ENCODE measurements at places on chromosomes 2 and 18. TPM values are rescaled to one million over a fixed set of nuclear protein-coding genes. Genes with fewer than 3 reads are reported as not detected.

Gene IL1RN
- 1.1 TPM for total RNA-seq

Gene ACTR1B
- 44.6 TPM for total RNA-seq

Gene GULP1
- 42.7 TPM for total RNA-seq

Gene EFEMP1
- total RNA-seq: 1,009 TPM

Gene FBXO36
- 1.6 TPM for total RNA-seq

Gene ANKAR
- 22.2 TPM for total RNA-seq

Gene PLEK
- total RNA-seq: under 0.01 TPM

Gene CFAP210
- total RNA-seq: not detected

Gene RAMP1
- 3.1 TPM for total RNA-seq

Gene PDCD1
- not detected for total RNA-seq

Gene EPAS1
- total RNA-seq: 41.5 TPM

Gene SPTBN1
- 293 TPM for total RNA-seq

Gene AMER3
- not detected for total RNA-seq

Gene GEN1
- total RNA-seq: 51.2 TPM

Gene TBR1
- not detected for total RNA-seq

Gene IL36A
- 2.0 TPM for total RNA-seq

Gene SLC38A11
- total RNA-seq: not detected

Gene DYSF
- total RNA-seq: 1.2 TPM

Gene LYPD1
- total RNA-seq: 0.74 TPM

Gene TTR
- not detected for total RNA-seq

Gene FAM161A
- total RNA-seq: 8.1 TPM

Gene GPBAR1
- total RNA-seq: not detected

Gene HOXD4
- not detected for total RNA-seq

Gene NLRC4
- total RNA-seq: not detected

Gene IHH
- total RNA-seq: not detected

Gene MPP4
- 4.0 TPM for total RNA-seq

Gene CABLES1
- 7.4 TPM for total RNA-seq

Gene CBLN2
- 0.33 TPM for total RNA-seq

Gene TRIM54
- total RNA-seq: not detected

Gene PAIP2B
- total RNA-seq: 1.6 TPM

Gene RNU2-63P
- not detected for total RNA-seq

Gene TRIM43
- not detected for total RNA-seq

Gene RPIA
- 24.1 TPM for total RNA-seq

Gene PROM2
- 0.18 TPM for total RNA-seq

Gene TFCP2L1
- under 0.01 TPM for total RNA-seq

Gene CIB4
- total RNA-seq: not detected

Gene FSHR
- total RNA-seq: not detected

Gene IL1R2
- total RNA-seq: 0.57 TPM

Gene ZNF519
- 11.5 TPM for total RNA-seq

Gene SLC11A1
- 0.09 TPM for total RNA-seq

Gene KCNG3
- not detected for total RNA-seq
